ENCODE measurements at places on chromosomes 3 and 15.

DNA sequence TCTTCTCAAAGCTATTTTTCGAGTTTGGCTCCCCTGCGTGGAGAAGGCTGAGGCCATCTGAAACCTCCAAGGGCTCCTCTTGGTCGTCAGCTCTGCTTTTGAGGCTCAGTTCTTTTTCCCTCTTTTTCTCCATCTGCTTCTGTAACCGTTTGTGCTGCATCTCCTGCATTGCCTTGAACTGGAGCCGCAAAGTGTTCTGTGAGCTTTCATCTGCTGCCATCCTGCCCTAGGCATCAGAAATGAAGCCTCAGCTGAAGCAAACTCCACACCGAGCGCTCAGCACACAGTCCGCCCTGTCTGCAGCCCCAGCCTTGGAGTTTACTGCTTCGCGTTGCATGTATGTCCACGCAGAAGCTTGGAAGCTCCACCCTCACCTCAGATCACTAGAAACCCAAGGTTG, 14.9 kb downstream of the CCDC13 start:
- no peak for DNase-seq

DNA sequence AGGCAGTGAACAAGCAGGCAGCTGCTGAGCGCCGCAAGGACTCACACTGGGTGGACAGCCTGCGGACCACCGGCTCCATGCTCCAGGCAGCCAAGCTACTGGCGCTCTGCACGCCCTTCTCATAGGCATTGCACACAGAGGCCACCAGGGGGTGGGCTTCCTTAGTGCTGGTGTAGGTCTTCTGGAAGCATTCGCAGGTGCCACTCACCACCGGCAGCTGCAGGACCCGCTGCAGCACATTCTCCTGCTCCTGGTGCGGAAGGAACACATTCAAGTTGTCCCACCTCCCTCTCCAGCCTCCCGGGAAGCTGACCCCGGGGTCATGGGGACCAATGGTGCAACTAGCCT, 6.0 kb downstream of the PLIN1 start:
- DNase-seq, result no peak

GRCh38 chr3:141153679-141153966, 78.0 kb upstream of the PXYLP1 start:
- no peak for DNase-seq

- no peak for DNase-seq
Observed at GRCh38 chr3:37139567-37140052, 34.8 kb downstream of the LRRFIP2 start.

GRCh38 chr3:128420289-128420688, 46.4 kb downstream of the DNAJB8 start:
- DNase-seq, result no peak

DNA sequence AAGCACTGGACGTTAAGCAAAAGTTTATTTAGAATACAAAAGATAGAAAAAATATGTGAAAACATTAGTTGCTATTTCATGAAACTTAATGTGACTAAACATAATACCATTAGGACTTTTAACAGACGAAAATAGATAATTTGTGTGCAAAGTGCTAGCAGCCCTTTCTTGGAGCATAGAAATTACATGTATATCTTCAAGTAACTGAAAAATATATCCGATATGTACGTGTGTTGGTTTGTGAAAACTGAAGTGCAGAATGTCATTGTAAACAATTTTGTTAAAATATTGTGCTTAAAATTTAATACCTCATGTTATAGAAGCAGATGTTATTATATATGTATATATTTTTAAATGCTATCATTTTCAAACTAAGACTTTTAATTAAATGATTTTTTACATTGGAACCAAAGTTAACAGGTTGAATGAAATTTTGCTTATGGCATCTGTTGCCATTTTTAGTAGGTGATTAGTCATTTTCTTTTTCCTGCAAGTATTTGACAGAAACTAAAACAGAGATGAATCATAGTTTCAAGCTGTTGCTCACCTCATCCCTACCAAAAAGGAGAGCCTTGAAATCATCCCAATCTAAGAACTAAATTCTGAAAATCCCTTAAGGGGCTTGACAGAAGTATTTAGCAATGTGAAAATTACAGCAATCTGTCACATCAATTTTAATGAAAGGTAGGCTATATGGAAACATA, 334.8 kb downstream of the NAALADL2 start:
- no peak for DNase-seq

DNA sequence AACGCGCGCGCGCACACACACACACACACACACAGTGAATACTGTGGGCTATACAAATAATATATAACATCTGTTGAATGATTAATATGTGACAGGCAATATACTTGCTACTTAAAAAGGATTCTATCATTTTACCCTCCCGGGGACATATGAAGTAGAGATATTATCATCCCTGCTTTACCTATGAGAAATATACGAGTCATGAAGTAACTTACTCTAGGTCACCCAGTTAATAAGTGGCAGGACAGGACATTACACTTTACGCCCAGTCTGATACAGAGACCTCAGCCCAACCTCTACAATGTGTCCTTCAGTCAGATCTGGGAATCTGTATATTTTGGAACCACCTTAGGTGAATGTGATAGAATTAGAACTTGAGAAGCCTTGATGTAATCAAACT, 55.4 kb downstream of the CCDC54 start:
- DNase-seq, result no peak

DNA sequence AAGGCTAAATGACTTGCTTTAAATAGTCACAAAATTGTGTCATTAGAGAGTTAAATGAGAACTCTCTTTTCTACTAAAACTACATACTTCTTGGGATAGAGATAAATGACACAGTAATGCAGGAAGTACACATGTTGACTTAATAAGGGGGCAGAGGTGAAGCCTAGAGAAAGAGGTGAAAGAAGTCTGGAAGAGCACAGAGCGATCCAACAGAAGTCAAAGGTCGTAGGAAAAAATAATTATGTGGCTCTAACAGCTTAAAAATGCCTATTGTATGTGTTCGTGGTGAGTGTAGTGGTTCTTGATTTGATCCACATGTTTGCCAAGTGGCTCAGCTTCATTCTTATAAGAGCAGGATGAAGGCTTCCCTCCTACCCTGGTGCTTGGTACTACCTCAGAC, 61.7 kb downstream of the TMEM212 start:
- DNase-seq, result no peak

DNA sequence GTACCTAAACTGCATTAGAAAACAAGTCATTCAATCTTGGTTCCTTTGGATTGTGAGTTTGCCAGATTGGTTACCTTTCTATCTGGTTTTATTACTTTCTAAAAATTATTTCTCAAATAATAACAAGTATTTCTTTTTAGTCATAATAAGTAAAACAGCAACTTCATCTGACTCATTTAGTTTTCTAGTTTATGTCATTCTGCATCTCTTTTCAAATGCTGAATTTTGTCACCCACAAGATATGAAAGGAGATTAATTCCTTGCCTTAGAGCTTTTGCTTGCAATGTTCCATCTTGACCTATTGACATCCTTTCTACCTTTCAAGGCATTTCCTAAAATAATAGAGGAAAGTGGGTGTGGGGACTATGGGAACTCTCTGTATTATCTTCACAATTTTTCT, 253.6 kb upstream of the PEX5L start:
- DNase-seq, result no peak

GRCh38 chr3:44867421-44868111, 5.9 kb downstream of the TMEM42 start:
- DNase-seq, result no peak

Measured in T-helper 9 cell (primary cell).